Inflammatory macrophage treated with lipopolysaccharide for 4 hours (primary cell): ENCODE measurements at places on chromosomes 7 and 10.
A peak's percentile ranks its signal among the peaks of the same experiment; 100 is the strongest.

DNA sequence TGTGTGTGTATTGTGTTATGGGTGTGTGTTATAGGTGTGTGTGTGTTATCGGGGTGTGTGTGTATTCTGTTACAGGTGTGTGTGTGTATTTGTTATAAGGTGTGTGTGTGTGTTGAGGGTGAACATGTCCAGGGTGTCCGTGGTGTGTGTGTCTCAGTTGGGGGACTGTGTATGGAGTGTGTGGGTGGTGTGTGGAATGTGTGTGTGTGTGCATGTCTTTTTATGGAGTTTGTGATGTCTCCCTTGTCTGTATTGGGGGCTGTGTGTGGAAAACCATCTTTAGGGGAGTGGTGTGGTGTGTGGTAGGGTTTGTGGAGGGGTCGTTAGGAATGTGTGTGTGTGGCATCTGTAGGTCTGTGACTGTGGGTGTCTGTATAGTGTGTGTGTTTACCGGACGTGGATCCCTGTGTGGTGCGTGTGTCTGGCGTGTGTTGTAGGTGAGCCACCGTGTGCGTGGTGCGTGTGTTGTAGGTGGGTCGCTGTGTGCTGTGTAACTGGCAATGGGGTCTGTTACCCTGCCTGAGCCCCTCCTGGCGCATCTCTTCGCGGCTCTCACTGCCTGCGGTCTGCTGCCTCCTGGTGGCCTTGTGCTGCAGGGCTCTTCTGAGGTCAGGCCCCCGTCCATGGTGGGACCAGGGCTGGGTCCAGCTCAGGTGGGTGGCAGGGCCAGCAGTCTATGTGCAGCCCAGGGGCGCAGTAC is 61.7 kb downstream of the PALD1 start:
- DNase-seq = no peak

- no peak for DNase-seq
Observed at GRCh38 chr7:40483630-40484029, 348.8 kb downstream of the SUGCT start.

DNA sequence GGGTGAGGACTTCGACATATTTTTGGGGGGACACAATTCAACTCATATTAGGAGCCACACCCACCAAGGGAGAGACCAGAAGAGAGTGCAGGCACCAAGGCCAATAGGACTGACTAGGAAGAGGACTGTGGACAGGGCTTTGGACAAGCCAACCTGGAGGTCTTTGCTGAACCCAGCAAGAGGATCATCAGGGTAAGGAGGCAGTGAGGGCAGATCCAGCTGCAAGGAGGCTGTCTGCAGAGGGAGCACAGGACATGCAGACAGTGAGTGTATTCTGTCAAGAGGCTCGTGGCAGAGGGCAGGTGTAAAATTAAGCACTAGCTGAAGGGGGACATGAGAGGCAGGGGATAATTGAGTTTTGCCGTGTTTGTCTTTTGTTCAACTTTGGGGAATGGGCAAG is 83.4 kb upstream of the MGMT start:
- no peak for DNase-seq

GRCh38 chr7:29989257-29989995 is at the start of gene SCRN1:
Gene SCRN1 (minus strand): TSS chr7:29989801. CDS start chr7:29969067, 20,734 bp downstream.
- peak; percentile 13 for DNase-seq

DNA sequence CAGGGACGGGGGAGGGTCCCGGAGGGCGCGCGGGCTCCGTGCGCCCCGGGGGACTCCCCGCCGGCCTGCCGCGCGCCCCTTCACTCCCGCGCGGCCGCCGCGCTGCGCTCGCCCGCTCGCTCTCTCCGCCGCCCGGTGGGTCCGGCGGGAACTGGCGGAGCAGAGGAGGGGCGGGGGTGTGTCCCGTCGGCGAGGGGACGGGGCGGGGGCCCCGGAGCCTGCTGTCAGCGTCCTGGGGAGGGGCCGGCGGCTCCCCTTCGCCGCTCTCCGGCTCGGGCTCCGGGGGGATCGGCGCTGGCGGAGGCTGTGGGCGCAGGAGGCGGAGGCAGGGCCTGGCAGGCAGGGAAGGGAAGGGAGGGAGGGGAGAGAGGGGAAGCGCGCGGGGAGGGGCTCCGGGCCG is at the start of gene SH3PXD2A:
Gene SH3PXD2A (minus strand): TSS at position 153 of the 400 bp plus-strand sequence. CDS start 310 bp downstream, outside the sequence.
- no peak for DNase-seq

DNA sequence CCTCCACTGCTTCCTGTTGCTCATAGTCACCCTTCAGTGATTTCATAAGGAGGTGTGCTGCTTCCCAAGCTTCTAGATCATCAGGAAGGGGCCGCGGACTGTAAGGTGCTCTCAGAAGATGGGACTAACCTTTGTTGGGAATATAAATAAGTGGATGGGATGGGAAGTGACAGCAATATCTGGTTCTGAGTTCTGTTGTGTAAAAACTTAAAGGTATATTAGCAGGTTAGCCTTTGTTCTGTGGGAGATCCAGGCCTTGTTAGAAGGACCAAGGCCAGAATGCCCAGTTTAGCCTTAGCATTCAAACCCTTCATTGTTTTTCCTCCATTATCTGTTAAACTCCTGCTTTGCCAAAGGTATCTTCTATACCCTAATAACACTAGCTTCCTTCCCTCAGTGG is 12.4 kb downstream of the BUB3 start:
- DNase-seq = no peak

GRCh38 chr10:7318836-7319235 is 92.0 kb downstream of the SFMBT2 start:
- no peak for DNase-seq

- DNase-seq = no peak
Observed at GRCh38 chr10:30751678-30752331, 122.3 kb upstream of the LYZL2 start.

DNA sequence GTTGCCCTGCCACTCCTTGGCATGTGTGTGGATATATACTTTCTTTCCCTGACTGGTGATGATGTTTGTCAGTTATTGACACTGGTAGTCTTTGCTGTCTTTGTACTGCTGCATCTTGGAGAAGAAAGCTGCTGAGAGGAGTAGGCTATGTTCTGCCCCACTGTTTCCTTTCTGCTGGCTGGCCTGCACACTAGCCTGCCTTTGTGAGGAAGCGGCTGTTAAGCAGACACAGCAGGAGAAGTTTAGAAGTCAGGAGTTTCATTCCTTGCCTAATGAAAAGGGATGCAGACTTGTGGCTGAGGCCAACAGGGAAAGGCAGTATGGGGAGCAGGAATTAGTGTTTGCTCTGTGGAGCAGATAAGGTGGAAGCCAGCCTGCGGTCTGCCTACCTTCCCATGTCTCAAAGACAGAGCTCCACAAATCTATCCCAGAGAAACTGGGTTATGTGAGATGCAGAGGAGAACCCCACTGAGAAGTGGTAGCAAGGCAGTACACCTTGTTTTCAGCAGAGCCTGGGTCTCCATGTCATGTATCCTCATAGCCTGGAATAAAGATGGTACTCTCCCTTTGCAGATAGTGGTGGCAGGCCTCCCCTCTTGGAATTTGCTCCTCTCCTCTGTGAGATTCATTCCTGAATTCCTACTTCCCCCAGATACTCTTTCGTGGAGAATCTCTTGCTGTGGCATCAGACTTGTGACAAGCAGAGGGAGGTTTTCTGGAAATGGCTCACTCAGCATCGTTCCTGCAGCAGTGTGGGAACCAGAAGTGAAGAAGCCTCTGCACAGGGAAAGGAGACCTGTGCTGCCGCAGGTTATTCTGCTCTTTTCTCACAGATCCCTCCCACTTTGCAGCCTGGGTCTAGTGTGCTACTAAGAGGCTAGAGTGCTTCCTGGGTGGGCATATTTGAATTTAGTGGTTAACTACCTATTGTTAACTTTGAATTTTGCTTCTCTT is 130.2 kb downstream of the LRRC4 start:
- peak; percentile 22 for DNase-seq

- no peak for DNase-seq
Observed at GRCh38 chr7:42226354-42226941, 10.6 kb downstream of the GLI3 start.

DNA sequence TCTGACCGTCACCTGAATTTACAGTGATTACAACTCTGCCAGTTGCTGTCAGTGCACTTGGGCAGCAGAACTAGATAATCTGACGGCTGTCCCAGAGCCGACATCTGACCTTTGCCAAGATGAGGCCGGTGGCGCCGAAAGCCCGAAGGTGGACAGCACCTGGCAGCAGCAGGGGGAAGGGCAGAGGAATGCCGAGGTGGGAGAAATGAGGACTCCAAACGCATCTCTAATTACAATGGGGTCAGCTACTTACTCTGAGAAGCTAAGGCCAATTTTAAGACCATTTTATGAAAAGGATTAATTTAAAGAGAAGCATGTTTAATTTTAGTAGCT is 33.8 kb downstream of the TRIM8 start:
- no peak for DNase-seq

- no peak for DNase-seq
Observed at GRCh38 chr7:120677535-120677934, 180.4 kb downstream of the TSPAN12 start.

- no peak for DNase-seq
Observed at GRCh38 chr10:29141761-29142160, 147.1 kb upstream of the LYZL1 start.

DNA sequence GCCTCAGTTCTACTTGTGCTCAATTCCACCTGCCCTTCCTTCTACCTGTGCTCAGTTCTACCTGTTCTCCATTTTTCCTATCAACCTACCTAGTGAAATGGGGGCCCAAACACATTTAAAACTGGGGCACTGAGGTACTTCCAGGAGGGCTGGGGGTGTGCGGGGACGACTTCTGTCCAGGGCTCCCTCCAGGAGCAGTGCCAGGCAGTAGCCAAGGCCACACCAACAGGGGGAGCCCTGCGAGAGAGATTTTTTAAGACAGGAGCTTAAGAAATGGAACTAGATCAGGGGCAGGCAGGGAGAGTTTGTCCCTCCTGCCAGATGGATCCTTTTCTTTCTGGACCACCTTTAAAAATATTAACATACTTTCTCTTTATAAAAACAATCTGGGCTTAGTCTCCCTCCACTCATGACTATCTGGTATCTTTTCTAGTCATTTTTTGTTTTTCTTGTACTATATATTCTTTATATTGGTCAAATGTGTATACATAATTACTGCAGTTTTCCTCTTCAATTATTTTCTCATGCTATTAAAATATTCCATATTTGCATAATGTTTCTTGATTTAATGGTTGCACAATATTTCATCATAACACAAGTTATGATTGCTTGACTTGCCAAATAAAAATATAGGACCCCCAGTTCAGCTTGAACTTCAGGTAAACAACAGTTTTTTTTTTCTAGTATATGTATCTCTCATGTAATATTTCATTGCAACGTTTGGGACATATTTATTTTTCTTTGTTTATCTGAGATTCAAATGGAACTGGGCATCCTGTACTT is 47.3 kb upstream of the INSYN2A start:
- peak; percentile 20 for DNase-seq

DNA sequence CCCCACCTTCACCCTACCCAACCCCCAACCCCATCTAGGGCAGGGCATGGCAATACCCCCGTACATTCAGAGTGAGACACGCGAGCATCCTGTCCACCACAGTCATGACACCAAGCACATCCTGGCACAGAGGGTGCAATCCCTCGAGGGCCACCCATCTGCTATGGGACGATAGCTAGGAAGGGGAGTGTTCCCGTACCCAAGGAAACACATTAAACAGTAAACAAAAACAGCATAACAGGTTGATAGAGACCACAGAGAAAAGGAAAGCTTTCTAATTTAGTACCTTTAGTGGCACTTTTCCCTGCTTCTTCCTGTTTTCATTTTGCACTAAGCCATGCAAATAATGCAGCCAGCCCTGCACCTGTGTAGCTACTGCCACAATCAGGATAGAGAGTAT is 2.3 kb upstream of the SMKR1 start:
- no peak for DNase-seq

GRCh38 chr10:10977978-10978377 is 39.7 kb upstream of the CELF2 start:
- DNase-seq = no peak

DNA sequence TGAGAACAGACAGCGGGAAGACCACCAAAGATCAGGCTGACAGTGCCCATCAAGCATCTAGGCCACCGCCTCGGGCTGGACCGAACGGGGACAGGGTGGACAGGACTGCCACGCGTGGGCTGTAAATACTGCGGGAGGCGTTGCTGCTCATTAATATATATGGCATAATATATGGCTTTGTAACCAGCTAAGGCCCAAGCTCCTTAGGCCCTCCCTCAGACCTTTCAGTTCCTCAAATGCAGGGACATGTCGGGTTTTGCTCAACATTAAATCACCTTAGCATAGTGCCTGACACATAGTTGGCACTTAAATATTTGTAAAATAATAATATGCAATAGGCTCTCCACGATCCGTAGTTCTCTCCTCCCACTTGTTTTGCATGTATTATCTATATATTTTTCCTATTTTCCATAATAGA is 402 bp upstream of the TMEM168 start:
- peak; percentile 69 for DNase-seq

DNA sequence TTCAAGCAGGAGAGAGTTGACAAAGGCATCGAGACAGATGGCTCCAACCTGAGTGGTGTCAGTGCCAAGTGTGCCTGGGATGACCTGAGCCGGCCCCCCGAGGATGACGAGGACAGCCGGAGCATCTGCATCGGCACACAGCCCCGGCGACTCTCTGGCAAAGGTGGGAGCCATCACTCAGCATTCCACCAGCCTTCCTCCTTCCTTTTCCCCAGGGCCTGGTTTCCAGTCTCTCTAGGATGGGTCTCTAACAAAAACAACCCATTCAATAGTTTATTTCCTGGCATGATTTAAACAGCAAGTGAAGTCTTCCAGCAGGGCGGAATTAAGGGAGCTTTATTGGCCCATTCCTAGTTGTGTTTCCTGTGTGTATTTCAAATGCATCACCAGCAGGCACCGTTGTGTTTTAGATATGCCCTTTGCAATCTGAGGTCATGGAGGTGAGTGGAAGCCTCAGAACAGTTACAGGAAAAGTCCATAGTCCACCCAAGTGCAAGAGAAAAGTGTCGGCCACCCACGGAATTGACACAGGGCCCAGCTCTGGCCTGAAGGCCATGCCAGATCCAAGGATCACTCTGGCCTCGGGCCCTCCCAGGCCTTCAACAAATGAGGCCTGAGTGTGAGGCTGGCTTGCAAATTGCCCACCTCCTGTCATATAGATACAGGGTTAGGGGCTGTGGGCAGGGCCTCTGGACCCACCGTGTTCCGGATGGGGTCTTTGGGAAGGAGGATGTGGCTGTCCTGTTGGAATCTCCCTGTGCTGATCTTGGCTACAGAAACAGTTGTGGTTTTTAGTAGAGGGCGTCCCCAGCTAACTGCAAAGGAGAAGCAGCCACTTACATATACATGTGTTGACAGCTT is 46.9 kb upstream of the TRIM8 start:
- no peak for DNase-seq

- no peak for DNase-seq
Observed at GRCh38 chr10:52446391-52446790, 132.3 kb downstream of the DKK1 start.

GRCh38 chr7:95011146-95011928 is 103.9 kb downstream of the PPP1R9A start:
- no peak for DNase-seq

- no peak for DNase-seq
Observed at GRCh38 chr10:125266541-125266940, 106.2 kb upstream of the CTBP2 start.
